Fibroblast of lung (primary cell): ENCODE measurements at places on chromosomes 5 and 9.

DNA sequence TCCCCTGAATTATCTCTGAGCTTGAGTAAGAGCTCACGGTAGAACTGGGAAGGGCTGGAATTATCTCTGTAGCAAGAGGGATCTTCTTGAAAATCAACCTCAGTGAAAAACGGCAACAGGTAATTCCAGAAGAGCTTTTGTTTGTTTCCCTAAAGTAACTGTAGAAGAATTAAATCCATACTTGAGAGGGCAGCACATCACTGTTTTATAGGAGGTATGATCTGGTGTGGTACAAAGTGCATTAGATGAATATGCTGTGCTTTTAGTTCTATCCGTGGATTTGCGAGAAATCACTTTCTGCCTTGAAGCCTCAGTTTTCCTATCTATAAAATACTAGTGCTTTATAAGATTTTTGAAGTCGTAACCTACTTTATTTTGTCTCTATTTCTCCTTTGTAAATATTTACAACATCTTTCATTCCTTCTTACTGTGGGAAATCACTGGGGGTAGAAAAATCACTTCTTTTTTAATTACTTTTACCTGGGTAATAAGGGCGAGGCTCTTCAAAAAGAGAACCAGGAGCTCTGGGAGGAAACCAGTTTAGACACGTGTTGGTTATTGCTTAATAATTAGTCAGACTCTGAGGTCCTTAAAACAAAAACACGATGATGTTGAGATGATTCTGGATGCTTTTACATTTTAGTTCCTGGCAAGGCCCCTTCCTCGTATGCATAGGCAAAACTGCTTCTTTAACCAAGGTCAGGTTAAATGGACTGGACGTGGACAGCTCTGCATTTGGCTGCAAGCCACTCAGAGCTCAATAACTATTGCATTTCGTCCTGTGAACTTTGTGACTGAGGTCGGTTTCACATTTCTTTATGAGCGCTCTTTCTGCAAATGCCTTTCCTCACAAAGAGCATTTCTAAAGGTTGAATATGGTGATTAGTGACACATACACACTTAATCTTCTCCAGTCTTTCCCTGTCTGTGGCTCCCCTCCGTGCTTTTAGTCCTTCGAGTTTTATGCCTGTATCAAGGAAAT lies 376.1 kb downstream of the BRINP1 start:
- no peak overlapping the region for H3K4me3 ChIP-seq
- H3K4me1 ChIP-seq: no peaks in the 10 kb centered on the region
- no peak for DNase-seq
- H3K27ac ChIP-seq: no peak overlapping the region
- H3K36me3 ChIP-seq: no peaks in the 10 kb centered on the region

DNA sequence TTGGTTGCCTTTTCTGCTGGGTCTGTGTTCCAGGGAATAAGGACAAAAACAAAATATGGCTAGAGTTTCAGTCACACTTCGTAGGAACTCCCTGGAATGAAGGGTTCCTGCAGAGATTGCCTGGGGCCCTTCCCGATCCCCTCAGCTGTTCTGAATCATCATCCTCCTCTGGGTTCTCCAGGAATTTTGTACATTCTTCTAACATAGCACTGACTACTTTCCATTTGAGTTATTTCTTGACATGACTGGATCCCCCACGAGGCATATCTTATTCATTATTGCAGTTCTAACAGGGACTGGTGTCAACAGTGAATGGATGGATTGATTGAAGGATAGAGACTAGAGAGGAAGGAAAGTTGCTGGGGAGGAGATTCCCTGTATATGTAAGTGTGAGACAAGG lies 49.2 kb upstream of the TNC start:
- peak; percentile 91 for DNase-seq
- H3K27ac ChIP-seq: no peak overlapping the region
- H3K36me3 ChIP-seq: no peaks in the 10 kb centered on the region
- no peaks in the 10 kb centered on the region for H3K27me3 ChIP-seq
- H3K4me3 ChIP-seq: no peak overlapping the region

GRCh38 chr5:5385331-5385662 lies 37.2 kb upstream of the ICE1 start:
- DNase-seq: no peak
- no peak overlapping the region for H3K4me3 ChIP-seq
- no peaks in the 10 kb centered on the region for H3K36me3 ChIP-seq
- H3K27me3 ChIP-seq: no peaks in the 10 kb centered on the region
- H3K27ac ChIP-seq: no peak overlapping the region

DNA sequence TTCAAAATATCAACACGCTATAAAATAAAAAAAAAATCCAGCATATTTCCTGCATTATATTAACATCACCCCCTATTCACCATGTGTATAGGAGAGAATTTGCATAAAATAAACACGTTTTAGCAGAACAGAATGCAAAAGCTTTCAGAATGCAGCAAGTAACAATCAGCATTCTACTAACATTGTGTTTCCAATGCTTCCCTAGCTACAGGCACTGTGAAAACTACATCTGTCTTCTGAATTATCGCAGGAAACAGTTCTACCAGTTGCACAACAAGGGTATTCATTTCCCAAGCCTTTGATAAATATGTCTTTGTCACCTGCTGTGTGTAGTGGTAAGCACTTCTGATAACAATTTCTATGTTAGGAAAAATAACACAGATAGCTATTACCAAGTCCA lies 1015.8 kb downstream of the CDH18 start:
- no peak overlapping the region for H3K4me3 ChIP-seq
- no peak for DNase-seq
- H3K27ac ChIP-seq: no peak overlapping the region
- no peaks in the 10 kb centered on the region for H3K27me3 ChIP-seq
- no peaks in the 10 kb centered on the region for H3K4me1 ChIP-seq
- H3K36me3 ChIP-seq: no peaks in the 10 kb centered on the region

- no peak overlapping the region for H3K4me3 ChIP-seq
- DNase-seq: peak; percentile 81
- no peaks in the 10 kb centered on the region for H3K36me3 ChIP-seq
- no peaks in the 10 kb centered on the region for H3K27me3 ChIP-seq
- H3K27ac ChIP-seq: no peak overlapping the region
- peaks cover 2% of the 10 kb centered on the region for H3K4me1 ChIP-seq
Measured at GRCh38 chr9:14326264-14326826, 12.4 kb upstream of the NFIB start.
